Renal cortical epithelial cell (primary cell): ENCODE measurements at places on chromosomes 4 and X.

- peak; percentile 88 for DNase-seq
Observed at GRCh38 chr4:138677212-138677611, 338.4 kb upstream of the NOCT start.

- DNase-seq, result no peak
Observed at GRCh38 chr4:153013202-153013977, 77.3 kb downstream of the FHDC1 start.

DNA sequence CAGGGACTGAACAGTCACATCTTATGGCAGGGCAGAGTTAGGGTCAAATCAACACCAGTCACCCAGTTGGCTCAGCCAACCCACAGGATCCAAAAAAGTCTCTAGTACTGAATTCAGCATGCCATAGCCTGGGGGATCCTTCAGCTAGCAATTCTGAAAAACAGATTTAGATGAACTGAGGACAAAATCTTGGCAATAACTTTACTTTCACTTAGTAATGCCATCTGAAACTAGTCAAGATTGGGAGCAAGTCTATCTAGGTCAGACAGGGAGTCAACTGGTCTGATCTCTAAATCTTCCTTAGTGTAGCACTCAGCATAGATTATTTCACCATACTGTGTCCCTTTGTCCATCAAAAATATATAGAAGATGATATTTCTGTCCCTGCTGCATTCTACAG lies 76.0 kb downstream of the HHIP start:
- peak; percentile 42 for DNase-seq

- DNase-seq, result no peak
Observed at GRCh38 chr4:129929984-129930383, 834.0 kb downstream of the C4orf33 start.

- peak; percentile 60 for DNase-seq
Observed at GRCh38 chr4:99816545-99817308, at the start of gene DAPP1. Gene DAPP1 (plus strand): TSS chr4:99816827. CDS start chr4:99816914, 87 bp downstream.

GRCh38 chrX:41391606-41392005 lies 55.5 kb upstream of the NYX start:
- no peak for DNase-seq

- DNase-seq, result no peak
Observed at GRCh38 chr4:36254371-36254770, 10.1 kb upstream of the ARAP2 start.

GRCh38 chr4:140363558-140363957 lies 9.9 kb upstream of the SCOC start:
- no peak for DNase-seq

DNA sequence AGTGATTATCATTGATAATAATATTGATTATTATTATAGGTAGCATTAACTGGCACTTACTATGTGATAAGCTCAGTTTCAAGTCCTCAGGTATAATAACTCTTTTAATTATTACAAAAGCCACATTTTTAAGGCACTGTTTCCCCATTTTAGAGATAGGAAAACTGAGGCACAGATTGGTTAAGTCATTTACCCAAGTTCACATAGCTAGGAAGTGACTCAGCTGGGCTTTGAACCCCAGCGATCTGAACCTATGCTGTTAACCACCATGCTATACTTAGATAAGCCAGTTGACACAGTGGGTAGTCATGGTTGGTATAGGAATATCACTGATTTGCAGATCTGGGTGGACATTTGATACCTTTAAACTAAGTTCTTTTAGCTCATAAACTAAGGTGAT lies 110.4 kb downstream of the FRAS1 start:
- DNase-seq, result no peak

GRCh38 chrX:8273451-8273895 lies 102.4 kb upstream of the VCX2 start:
- peak; percentile 11 for DNase-seq

GRCh38 chr4:134518574-134519217 lies 317.1 kb upstream of the PABPC4L start:
- DNase-seq, result no peak

GRCh38 chr4:139223682-139224317 lies 46.8 kb upstream of the ELF2 start:
- peak; percentile 15 for DNase-seq

- DNase-seq, result no peak
Observed at GRCh38 chr4:10196191-10196590, 79.6 kb upstream of the WDR1 start.

GRCh38 chr4:120922381-120923206 lies at the start of gene PRDM5:
Gene PRDM5 (minus strand): TSS chr4:120922726. CDS start chr4:120922608, 118 bp downstream.
- peak; percentile 22 for DNase-seq

DNA sequence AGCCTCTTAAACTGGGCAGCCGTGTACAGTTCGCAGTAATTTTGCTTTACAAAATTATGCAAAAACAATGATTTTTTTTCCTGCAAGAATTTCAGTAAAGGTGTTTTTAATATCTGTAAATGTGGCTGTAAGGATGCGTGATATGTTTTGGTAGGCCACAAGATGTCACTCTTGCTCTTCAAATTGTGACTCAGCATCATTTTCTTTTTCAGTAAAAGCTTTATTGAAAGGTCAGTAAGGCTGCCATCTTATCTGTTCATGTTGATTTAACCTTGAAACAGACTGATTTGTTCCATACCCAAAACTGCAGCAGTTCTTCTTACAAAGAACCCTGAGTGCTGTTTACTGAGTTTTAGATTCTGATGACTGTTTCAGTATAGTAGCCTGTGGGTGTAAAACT lies 39.9 kb downstream of the TXLNG start:
- no peak for DNase-seq

GRCh38 chrX:70481471-70482270 lies 37.0 kb downstream of the DLG3 start:
- peak; percentile 70 for DNase-seq

DNA sequence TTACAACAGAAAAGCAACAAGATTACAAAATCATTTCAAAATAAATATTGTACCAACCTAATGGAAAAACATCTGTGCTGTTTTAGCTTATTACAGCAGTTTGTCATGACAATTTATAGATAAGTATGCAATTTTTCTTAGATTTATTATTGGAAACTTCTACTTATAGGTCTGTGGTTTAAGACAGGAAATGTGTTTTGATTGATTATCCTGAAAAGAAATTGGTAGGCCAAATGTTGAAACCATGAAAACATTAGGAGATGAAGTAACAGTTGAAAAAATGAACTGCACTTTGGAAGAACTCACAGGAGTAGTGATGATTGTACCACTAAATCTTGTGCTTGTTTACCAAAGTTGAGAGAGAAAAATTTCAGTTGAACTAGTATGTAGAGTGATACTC lies 162.2 kb upstream of the GIMD1 start:
- DNase-seq, result no peak

DNA sequence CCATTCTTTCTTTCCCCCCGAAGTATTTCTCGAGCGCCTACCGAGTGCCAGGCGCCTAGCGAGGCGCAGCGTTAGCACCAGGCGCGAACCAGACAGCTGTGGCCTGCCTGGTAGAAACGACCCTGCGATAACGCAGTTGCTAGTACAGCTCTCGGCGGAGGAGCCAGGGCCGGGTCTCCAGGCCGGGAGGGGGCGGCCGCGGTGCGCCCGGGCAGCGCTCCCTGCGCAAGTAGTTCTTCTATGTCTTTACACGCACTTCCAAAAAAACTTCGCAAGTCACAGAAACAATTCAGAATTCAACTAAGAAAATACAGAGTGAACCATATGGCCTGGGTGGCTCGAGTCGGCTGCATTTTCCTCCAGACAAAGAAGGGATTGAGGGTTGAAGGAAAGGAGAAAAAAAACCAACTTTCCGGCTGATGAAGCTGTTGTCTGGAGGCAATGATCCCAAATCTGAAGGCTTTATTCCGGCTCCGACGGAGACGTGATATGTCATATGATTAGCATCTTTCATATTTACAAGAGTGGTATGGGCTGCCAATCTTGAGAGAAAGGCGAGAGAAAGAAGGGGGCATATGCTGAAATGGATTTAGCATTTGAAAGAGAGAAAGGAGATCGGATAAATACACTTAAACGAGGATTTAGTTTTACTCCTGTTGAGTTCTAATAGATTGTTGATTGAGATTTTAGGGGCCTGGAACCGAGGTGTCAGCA lies 7.2 kb upstream of the NEUROG2 start:
- peak; percentile 9 for DNase-seq

GRCh38 chr4:89586864-89587263 lies 250.1 kb downstream of the SNCA start:
- DNase-seq, result peak; percentile 67

DNA sequence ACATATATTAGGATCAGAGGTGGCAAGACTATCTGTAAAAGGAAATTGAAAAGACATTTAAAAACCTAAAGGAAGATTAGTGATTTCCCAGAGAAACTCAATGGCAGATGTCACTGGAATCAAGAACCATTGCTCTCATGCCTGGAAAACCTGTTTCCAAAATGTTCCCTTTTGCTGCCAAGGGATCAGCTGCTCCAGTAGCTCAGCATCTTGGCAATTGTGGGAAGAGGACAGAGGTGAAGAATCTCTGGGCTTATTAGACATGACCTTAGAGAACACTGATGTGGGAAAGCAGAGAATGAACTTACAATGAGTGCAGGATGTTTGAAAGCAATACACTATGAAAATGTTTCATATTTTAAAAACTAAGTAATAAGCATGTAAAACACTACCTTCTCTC lies 98.3 kb downstream of the SHROOM3 start:
- DNase-seq, result no peak

GRCh38 chr4:159071178-159071968 lies 31.5 kb upstream of the RAPGEF2 start:
- DNase-seq, result peak; percentile 93

DNA sequence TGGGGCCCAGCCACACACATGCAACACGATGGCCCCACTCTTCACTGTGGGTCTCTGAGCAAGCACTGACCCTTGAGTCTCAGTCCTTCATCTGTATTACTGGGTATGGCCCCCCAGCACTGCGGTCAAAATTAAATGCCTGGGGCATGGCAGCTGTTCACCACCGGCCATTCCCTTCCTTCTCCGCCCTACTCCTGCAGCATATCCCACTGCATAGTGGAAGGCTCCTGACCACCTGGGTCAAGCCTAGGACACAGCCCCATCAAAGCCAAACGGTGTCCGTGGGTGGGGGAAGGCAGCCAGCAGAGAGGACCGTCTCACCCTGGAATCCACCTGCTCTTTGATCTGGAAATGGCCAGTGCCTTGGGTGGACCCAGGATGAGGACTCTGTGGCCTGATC lies 30.7 kb downstream of the PPP2R2C start:
- no peak for DNase-seq

DNA sequence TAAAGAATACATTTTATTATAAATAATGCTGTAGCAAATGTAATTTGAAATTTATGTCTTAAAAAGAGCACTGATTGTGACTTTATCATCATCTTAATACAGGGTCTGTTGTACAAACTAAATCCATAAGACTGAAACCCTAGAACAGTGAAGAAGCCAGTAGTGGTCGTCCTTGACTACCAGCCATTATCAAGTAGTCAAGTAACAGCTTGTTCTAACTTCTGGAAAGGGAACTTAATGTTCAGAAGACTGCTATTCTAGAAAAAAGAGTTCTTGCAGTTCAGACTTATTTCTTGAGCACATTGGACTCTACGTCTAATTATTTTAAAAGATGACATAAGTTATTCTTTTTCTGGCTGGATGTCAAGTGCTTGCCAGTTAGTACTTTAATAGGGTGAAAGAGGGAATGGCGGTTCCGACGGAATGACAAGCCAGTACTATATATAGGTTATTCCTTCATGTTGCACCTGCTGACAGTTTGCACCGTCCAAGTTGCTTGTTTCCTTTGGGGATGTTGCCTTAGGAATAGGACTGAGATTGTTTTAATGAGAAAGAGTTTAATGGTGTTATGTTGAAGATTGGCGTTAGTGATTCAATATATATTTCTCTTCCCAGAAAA lies 109.9 kb downstream of the RAPGEF2 start:
- DNase-seq, result no peak

- peak; percentile 30 for DNase-seq
Observed at GRCh38 chr4:25308306-25308705, 4.3 kb upstream of the ZCCHC4 start.

DNA sequence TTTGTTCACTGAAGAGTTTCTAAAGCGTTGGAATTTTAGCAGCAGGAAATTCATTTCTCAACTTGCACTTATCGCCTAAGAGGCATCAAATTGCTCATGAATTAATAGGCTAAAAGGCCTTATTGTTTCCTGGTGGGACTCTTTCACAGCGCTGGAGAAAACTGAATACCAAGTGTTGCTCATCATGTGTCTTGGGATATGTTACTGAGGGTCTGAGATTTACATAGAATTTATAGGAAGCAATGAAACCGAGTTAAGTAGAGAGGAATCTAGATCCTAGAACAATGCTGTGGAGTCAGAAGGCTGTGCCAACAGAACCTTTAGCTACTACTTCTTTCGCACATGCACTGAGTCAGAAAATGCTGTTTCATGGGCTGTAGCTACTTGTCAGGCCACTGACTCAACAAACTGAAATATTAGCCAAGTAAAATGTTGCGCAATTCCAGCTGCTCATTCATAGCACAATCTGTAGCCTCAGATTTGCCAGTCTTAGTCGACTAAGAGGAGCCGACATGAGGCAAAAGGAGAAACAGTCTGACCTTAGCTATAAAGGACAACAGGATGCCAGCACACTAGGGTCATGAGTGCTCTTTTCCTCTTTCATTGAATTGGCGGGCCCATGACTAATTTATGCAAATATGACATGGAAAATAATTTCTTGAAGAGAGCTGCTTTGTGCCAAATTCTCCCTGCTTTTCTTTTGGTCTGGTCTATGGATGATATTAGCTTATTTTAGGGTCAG lies 35.9 kb upstream of the CXCL8 start:
- DNase-seq, result peak; percentile 100

DNA sequence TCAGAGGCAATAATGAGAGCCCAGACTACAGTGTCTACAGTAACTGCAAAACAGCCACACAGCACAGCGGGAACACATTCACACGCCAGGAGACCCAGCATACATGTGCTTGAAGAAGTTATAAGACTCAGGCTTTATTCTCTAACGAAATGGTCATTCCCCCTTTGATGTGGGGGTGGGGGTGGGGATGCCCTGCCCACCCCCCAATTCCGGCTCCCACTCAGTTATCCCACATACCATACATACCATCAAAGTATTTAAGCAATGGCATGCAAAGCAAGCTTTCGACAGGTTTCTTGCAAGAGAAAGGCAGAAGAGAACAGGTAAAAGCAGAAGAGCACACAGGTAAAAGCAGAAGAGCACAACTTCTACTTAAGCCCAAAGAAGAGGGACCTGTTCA lies 3.6 kb downstream of the MECP2 start:
- no peak for DNase-seq

DNA sequence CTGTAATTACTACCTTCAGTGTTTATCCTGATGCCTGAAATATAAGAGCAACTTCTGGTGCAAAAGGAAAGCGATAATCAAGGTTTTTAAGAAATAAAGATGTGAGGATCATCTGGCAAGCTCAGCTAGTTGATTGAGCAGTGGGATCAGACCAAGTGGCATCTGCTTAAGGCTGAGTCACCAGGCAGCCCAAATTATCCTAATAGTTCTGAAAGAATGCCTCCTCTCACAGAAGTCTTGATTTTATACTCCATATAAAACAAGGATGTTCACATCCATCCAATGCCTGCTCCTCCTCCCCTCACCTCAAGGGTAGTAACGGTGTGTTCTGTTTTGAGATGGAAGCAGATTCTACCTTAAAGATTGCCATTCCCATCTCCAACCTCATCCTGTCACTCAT lies 134.5 kb upstream of the RASGEF1B start:
- no peak for DNase-seq
